ENCODE measurements at places on chromosomes 5 and 9.

DNA sequence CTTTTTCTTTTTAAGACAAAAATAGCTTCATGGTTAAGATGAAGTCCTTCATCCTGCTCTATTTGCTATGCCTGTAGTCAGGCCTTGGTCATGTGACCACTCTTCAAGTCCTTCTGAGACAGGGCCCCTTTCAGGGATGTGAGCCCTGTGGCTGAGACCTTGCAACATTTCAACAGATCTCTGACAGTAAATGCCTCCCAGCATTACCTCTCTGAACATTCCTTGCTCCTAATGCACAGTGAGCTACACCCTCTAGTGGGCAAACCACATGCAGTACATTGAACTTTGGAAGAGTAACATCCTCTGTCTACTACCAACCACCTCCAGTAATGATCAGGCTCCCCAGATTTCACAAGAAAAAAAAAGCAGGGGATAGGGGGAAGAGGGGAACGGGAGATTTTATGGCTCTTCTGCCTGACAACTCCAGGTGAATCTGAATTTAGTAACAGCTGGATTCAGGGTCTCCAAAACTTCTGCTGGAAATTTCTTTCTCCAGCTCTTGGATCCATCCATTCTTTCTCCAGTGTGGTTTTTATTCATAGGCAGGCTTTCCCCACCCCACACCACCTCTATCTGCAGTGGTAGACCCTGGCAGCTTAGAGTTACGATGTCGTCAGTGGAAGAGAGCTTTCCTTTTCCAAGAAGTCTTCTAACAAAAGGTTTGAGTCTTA, 8.9 kb upstream of the FBXO38 start:
- peak; percentile 9 for DNase-seq

GRCh38 chr5:78586251-78586650, 62.3 kb downstream of the LHFPL2 start:
- no peak for DNase-seq

DNA sequence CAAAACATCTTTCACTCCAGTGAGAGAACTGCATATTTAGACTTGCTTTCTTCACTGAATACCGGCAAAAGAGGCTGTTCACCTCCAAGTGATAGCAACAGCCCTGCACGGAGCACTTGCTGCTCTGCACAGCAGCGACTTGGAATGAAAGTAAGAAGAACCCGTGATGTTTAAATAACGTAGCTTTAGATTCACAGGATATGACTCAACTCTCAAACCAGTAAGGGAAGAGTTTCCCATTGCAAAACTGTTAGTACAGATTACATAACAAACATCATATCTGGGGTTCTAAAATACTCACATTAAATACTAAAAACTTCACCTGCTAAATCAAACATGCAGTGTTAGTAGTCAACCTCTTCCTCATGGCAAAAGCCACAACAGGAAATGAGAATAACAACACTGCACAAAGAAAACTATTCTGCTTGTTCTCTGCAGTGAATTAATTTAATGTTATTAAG, 203.4 kb downstream of the MCTP1 start:
- peak; percentile 17 for DNase-seq

DNA sequence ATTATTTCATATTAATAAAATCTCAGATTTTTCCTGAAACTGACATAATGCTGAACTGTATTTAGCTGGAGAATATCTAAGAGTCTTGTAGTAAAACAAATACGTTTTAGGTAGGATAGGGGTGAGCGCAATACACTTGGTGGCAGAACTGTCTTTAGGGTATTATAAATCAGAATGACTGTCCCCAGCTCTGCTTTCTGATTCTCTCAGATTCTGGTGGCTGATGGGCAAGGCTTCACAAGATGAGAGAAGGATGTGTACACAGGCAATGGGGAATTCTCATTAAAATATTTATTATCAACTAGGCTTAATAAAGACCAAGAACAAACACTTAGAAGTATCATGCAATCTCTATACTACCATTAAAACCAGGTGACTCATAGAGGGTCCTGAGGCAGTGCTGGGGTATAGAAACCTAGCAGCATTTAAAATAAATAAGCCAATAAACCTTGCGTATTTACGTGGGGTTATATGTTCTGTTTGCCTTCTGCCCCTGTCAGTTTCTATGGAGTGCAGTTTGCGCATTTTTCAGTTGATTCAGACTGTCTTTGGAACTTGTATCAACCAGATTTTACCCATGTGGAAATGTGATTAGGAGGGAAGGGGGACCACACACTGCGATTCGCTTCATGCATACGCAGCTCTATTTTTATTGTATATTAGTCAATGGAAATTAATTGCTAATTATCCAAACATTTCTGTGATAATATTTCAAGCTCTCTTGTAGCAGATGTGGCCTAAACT, 1150.7 kb upstream of the WWC1 start:
- no peak for DNase-seq

- no peak for DNase-seq
Measured at GRCh38 chr5:29811914-29812679, 1381.4 kb upstream of the CDH6 start.

DNA sequence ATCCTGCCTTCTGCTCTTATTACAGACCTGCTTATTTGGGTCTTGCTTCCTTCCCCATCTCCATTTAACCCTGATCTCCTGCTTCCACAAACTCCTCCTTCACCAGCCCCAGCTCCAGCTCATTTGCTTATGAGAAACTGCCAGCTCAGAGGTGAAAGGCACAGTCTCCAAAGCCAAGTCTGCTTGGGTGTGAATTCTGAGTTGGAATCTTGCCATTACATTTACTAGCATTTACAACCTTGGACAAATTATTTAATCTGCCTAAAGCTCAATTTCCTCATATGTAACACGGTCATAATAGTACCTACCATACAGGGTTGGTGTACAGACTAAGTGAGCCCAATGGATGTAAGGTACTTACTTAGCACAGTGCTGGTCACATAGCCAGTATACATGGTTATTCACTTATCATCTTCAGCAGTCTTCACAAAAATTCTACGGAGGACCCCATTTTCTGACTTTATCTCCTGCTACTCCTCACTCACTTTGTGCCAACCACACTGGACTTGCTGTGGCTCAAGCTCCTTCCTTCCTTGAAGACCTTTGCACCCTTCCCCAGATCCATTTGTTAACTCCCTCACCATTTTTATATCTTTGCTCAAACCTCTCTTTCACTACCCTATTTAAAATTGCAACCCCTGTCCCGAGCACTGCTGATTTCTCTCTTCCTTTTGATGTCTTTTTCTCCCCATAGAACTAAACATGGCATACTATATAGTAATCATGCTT, 86.2 kb downstream of the DOCK2 start:
- no peak for DNase-seq

DNA sequence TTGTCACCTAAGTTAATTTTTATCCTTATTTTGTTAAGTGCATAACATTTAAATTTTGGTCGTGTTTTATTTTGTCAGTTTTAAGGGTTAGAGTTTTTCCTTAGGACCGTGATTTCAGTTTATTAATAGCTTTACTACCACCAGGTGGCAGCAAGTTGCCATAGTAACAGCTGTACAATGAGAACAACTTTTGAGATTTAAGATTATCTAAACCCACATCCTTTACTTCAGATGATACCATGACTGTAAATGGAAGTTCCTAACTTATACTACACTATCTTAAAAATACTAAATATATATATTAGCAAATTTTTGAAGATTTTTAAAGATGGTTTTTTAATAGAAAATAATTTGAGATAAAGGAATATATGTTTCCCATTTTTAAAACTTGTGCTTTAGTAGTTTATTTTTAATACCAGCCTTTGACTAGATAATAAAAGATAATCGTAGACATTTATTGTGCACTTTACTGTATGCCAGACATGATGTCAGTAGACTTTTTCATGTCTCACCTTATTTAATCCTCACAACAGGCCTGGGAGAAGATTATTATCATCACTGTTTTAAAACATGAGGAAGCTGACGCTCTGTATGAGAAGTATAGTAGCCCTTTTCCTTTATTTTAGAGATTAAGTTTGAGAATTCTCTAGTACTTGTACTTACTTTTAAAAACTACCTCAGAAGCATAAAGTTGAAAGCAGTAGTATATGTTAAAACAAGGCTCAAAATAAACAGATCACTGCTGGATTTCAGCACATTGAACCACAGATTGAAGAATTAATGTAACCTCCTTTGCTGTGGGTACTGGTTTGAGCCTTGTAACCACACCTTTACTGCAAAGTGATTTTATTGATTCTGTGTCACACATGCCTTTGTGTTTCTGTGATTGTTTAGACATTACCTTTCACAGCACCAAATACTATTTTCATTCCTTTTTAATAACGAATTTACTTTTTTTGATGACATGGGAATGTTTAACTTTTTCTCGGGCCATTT, 27.5 kb downstream of the SREK1 start:
- peak; percentile 49 for DNase-seq
